Endodermal cell (in vitro differentiated cells): ENCODE measurements at places on chromosomes 7 and 10. TPM values are rescaled to one million over a fixed set of nuclear protein-coding genes. Genes with fewer than 3 reads are reported as not detected.

- H3K27me3 ChIP-seq = no peaks in the 10 kb centered on the region
- H3K4me3 ChIP-seq = no peak overlapping the region
- H3K27ac ChIP-seq = no peak overlapping the region
- no peaks in the 10 kb centered on the region for H3K36me3 ChIP-seq
Observed at GRCh38 chr10:57221674-57222073, 860.6 kb upstream of the ZWINT start.

DNA sequence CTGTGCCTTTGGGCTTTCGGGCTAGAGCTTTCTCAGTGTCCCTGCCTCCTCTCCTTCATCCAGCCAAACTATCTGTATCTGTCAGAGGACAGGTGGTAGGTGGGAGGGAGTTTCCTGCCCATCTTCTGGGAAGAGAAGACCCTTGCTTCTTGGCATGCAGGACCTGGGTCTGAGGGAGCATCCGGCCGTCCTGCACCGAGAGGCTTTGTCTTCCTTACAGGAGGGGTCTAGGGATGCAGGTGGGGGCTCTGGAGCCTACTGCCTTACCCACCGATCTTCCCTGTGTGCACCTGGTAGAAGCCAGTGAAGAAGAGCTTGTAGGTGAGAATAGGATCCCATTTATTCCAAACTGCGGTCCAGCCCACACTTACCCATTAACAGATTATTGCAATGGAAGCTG is 5.8 kb upstream of the KLF6 start:
- H3K4me1 ChIP-seq = no peaks in the 10 kb centered on the region
- H3K27me3 ChIP-seq = no peaks in the 10 kb centered on the region
- no peak overlapping the region for H3K27ac ChIP-seq
- peak; percentile 35 for DNase-seq
- H3K36me3 ChIP-seq = no peaks in the 10 kb centered on the region

DNA sequence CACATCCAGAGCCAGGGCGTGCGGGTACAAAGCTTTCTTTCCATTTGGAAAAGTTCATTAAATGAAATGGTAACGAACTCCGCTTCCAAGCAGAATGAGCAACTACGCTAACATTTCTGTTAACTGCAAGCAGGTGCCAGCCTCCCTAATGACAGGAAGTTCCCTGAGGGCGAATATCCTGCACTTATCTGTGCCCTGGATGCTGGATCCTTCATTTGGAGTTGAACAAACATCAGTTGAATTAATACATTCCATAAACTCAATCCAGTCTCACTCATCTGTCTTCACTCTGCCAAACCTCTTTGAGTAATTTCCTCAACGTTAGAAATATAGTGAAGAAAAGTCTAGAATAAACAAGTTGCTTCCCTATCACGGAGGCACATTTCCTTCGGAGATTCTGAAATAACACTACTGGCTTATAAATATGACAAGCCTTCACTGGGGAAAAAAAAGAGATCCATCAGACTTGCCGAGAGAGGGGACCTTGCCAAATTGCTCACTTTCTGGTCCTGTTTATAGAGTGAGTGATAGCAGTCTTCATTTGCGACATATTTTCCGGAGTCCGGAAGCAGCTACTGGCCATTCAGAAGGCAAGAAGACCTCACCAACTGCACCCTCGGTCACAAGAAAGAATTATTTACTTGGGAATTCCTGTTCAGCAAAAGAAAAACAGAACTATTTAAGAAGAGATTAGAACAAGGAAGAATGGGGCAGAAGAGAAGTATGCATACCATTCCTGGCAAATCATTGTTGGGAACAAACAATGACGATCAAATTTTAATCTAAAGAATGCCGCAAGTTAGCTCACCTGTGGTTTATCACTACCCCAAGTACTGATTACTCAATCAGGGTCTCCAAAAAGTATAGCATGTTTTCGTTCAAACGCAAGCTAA is 196.4 kb downstream of the FAM107B start:
- no peaks in the 10 kb centered on the region for H3K27me3 ChIP-seq
- H3K36me3 ChIP-seq = no peaks in the 10 kb centered on the region
- peak overlapping the region; percentile 43 for H3K4me3 ChIP-seq
- peaks cover 16% of the 10 kb centered on the region for H3K4me1 ChIP-seq

GRCh38 chr10:14362104-14362503 is 31.4 kb upstream of the FRMD4A start:
- DNase-seq = no peak
- no peaks in the 10 kb centered on the region for H3K4me1 ChIP-seq
- H3K27ac ChIP-seq = no peak overlapping the region

DNA sequence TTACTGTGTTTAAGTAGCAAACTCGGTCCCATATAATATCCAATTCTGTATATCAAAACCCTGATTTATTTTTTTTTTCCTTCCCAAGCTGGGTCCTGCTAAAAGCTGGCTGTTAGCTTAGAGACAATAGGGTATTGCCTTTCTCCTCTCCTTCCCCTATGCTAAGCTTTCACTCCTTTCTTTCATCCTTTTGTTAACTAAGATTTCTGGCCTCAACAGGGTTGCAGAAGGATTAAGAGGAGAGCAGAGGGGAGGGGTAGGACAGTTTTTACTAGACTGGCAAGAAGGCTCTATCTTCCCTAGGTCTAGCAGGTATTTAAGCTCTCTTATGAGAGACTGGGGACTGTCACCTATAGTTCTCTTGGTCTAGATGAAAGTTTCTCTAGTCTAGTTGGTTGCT is 229.2 kb downstream of the KCND2 start:
- DNase-seq = no peak
- peaks cover 9% of the 10 kb centered on the region for H3K4me1 ChIP-seq
- peak overlapping the region; percentile 46 for H3K4me3 ChIP-seq
- H3K27me3 ChIP-seq = no peaks in the 10 kb centered on the region
- no peak overlapping the region for H3K27ac ChIP-seq

DNA sequence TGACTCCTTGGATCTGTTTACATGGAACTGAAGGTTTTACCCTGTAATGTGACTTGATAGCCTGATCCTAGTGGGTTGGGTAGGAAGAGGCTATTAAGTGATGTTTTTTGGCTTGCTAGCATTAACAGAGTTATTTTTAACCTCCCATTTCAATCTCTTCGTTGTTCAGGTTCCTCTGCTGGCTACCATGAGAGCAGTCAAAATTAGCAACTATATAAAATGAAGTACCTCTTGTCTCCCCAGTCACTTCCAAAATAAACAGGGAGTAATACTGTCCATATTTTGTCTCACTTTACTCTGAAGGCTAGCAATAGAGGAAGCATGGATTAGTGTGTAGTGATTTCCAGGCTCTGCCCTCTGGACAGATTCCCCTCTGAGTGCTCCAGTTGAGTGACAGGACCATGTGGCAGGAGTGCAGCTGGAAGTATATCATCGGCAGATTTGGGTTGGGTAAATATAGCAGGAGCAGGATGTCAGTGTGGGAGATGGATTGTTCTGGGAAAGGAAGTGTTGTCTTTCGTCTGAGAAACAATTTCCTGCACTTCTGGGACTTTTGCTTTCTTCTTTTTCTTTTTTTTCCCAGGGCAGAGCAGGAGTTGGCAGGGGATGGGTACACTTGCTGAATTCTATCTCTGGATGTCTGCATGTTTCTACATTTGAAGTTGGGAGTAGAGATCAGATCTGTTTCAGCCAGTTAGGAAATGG is 35.2 kb downstream of the GBF1 start:
- peak overlapping the region; percentile 46 for H3K4me3 ChIP-seq
- H3K4me1 ChIP-seq = peaks cover 8% of the 10 kb centered on the region
- H3K27me3 ChIP-seq = no peaks in the 10 kb centered on the region
- H3K36me3 ChIP-seq = peaks cover 6% of the 10 kb centered on the region
- peak overlapping the region; percentile 62 for H3K27ac ChIP-seq

DNA sequence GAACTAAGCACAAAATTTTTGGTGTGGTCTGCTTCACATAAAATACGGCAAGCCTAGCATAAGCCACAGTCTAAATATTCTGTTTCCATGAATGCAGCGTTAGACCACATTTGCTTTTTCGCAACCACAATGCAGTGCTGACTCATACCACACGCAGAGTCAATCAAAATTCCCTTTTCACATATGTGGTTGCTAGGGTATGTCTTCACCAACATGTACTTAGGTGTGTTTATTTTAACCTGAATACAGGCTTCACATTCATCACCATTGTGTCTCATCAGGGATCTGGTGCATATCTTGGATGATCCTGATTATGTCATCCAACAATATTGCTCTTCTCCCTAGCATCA is 90.8 kb downstream of the CHN2 start:
- H3K4me3 ChIP-seq = no peak overlapping the region
- H3K27me3 ChIP-seq = no peaks in the 10 kb centered on the region
- H3K27ac ChIP-seq = no peak overlapping the region
- no peaks in the 10 kb centered on the region for H3K36me3 ChIP-seq

- H3K36me3 ChIP-seq = no peaks in the 10 kb centered on the region
- H3K27me3 ChIP-seq = no peaks in the 10 kb centered on the region
- DNase-seq = no peak
- H3K4me1 ChIP-seq = no peaks in the 10 kb centered on the region
- H3K27ac ChIP-seq = no peak overlapping the region
Observed at GRCh38 chr10:4786043-4786839, 39.8 kb upstream of the AKR1E2 start.

DNA sequence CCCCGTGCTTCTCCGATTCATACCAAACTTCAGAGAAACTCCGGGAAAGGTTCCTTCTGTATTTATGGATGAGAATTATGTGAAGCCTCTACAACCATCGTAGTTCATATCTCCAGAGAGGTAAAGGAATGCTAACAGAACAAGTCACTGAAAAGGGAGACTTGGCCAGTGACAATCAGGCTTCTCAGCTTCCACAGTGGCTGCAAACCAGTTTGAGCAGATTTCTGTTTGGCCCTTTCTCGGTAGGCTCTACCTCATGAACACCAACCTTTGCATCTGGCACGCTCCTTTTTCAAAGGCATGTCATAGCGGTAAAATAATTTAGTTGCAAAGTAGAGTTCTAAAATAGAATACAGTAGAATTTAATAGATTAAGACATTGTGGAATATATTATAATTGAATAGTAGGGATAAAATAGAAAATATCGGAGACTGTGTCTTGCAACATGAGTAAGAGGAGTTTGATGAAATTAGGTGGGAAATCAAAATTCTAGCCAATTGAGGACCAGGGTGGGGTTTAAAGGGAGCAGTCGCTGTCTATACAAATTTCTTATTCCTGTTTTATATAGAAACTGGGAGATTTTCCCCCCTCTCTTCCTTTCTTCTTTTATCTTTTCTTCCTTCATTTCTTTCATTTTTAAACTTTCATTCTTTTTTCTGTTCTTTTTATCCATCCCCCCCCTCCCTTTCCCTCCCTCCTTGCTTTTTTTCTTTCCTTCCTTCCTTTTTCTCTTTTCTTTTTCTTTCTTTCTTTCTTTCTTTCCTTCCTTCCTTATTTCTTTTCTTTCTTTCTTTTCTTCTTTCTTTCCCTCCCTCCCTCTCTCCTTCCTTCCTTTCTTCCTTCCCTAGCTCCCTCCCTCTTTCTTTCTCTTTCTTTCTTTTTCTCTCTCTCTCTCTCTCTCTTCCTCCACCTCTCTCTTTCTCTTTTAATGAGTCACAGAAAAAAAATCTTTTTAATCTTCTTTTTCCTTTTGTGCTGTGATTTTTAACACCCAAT is 161.5 kb upstream of the KLF6 start:
- H3K4me1 ChIP-seq = peaks cover 12% of the 10 kb centered on the region
- no peaks in the 10 kb centered on the region for H3K27me3 ChIP-seq
- no peak for DNase-seq

DNA sequence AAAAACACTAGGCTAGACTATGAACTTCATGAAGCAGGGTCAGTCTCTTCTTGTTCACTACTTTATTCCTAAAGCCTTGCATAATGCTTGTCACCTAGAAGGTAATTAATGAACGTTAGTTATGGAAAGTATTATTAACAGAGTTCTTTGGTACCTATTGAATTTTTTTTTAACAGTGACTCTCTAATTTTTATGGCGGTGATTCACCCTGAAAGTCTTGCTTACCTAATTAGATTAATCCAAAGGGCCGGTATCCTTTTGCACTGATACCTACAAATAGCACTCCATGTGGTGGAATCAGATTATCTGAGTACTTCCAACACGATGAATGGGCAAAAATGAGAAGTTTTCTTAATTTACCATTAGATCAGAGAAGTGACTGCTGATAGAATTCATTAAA is 31.7 kb downstream of the STAM start:
- H3K27ac ChIP-seq = no peak overlapping the region
- H3K36me3 ChIP-seq = no peaks in the 10 kb centered on the region
- H3K27me3 ChIP-seq = no peaks in the 10 kb centered on the region
- peaks cover 27% of the 10 kb centered on the region for H3K4me1 ChIP-seq
- peak overlapping the region; percentile 31 for H3K4me3 ChIP-seq

GRCh38 chr10:18532881-18533535 is 118.4 kb downstream of the NSUN6 start:
- DNase-seq = no peak
- H3K4me3 ChIP-seq = no peak overlapping the region
- H3K27ac ChIP-seq = no peak overlapping the region
- no peaks in the 10 kb centered on the region for H3K27me3 ChIP-seq

DNA sequence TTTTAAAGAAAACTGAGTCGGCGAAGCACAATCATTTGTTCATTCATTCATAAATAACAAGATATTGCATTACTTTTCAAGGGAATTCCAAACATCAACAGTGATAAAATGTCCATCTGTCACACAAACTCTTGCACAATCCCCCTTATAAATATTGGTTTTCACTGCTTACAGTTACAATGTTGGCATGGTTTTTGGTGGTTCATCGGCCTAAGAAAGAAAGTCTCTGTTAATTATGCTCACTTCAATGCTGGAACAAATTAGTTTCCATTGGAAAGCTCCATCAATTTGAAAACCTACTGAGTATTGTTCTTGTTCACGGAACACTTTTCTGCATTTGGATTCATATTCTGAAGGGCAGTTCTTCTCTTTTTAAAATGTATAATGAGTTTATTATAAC is 188.5 kb downstream of the JAZF1 start:
- H3K4me1 ChIP-seq = no peaks in the 10 kb centered on the region
- H3K4me3 ChIP-seq = no peak overlapping the region
- DNase-seq = no peak
- H3K27ac ChIP-seq = no peak overlapping the region
- H3K36me3 ChIP-seq = no peaks in the 10 kb centered on the region

DNA sequence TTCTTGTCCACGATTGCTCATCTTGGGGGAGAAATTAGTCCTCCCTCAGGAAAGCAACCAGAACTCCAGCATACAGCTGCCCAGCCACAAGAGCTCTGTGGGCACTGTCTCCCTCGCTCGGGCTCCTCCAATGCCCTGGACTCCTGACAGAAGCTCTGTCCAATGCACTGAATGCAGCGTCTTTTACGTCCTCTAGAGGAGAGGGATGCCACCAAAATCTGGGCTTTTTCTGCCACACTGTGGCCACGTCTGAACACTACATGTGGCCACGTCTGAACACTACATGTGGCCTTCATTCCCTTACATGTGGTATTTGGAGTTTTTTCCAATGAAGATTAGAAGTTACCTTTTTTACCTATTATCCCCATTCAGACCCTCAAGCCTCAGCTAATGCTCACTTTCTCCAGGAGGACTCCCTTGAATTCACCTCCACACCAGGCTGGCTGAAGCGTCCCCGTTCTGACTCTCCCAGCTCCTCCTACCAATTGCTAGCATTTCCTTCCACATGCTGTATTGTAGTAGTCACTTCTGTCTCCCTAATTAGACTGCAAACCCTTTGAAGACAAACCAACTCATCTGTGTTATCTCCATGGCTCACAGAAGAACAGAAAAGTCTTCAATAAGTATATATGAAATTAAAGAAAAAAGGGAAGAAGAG is 134.3 kb upstream of the PDE1C start:
- DNase-seq = peak; percentile 87
- peaks cover 10% of the 10 kb centered on the region for H3K27me3 ChIP-seq
- H3K4me1 ChIP-seq = no peaks in the 10 kb centered on the region
- H3K4me3 ChIP-seq = no peak overlapping the region

GRCh38 chr10:106424054-106424453 is 740.5 kb downstream of the SORCS1 start:
- DNase-seq = no peak
- no peak overlapping the region for H3K27ac ChIP-seq
- H3K4me3 ChIP-seq = no peak overlapping the region
- H3K27me3 ChIP-seq = no peaks in the 10 kb centered on the region
- H3K36me3 ChIP-seq = no peaks in the 10 kb centered on the region

Gene ANKRD22
- total RNA-seq = not detected in 2 replicates

Gene RBP4
- 0.59 to 0.82 TPM (median 0.63 TPM) in 3 replicates for total RNA-seq

Gene ITIH5
- 2.8 and 2.9 TPM in 2 replicates for total RNA-seq

Gene FKBP6
- not detected in 2 replicates for total RNA-seq
